ENCODE measurements at places on chromosomes 7 and 10.

DNA sequence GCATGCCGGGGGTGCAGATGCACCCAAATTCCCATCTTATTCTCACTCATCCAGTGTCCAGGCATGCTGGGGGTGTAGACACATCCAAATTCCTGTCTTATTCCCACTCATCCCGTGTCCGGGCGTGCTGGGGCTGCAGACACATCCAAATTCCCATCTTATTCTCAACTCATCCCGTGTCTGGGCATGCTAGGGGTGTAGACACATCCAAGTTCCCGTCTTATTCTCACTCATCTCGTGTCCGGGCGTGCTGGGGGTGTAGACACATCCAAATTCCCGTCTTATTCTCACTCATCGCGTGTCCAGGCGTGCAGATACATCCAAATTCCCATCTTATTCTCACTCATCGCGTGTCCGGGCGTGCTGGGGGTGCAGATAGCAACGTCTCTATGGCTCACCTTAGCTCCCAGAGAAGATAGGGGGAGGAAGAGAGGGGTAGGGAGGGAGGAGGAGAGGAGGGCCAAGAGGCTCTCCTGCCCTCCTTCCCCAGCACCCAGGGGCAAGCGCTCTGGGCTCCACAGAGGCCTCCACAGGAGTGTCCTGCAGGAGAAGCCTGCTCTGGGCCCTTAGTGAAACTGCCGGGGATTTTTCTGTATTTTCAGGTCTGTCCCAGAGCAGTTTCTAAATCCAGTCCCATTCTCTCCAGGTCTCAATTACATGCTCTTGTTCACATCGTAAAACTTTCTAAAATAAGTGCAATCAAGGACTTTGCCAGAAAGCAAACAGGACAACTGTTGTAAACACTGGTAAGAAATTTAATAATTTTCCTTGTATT is 210.8 kb downstream of the DIP2C start:
- no peak for DNase-seq

DNA sequence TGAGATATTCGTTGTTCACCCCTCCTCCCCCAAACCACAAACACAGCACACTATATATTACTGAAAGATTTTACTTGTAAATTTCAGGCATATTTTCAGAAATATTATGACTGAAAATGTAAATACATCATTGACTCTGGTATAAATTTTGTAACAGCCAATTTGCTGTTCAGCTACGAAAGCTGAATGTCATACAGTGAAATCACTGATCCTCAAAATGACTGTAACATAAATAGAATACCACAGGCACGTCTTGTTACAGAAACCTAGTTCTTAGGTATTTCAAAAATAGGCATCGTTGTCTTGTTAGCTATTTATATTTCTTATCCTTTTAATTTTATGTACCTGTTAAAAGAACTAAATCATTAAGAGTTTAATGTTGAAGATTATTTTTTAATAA is 15.1 kb downstream of the TRUB1 start:
- DNase-seq: no peak

DNA sequence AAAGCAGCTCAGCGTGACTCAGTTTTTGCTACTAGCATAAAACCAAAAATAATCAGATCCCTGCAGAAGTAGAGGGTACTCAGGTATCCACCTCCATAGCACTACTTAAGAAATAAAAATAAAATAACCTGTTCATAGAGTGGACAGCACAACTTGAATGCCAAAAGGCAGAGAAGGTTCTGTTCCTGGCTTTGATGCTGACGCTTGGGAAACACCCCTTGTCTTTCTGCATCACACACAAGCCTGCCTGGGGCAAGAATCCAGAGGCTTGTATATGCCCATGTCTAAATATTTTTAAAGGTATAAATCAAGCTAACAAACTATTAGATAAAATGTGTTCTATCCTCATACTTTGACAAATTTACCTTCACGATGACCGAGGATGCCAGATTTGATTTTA is 207.3 kb downstream of the KIAA1217 start:
- no peak for DNase-seq

GRCh38 chr10:12735843-12736462 is 265.6 kb downstream of the CCDC3 start:
- no peak for DNase-seq

DNA sequence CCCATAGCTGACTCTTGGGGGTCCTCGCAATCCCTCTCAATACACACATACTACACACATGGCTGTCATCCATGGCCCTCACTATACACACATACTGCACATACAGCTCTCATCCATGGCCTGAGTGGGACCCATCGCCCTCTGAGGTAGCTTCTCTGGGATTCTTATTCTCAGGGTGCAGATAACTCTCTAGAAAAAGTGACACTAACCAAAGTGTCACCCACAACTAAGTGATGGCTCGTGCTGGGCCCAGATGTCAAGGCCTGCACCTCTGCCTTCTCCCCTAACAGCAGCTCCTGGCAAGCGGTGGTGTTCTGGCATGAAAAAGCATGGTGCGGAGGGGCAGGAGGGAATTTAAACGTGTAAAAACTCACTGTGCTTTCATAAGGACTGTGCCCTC is 62.7 kb upstream of the ZPBP start:
- no peak for DNase-seq

DNA sequence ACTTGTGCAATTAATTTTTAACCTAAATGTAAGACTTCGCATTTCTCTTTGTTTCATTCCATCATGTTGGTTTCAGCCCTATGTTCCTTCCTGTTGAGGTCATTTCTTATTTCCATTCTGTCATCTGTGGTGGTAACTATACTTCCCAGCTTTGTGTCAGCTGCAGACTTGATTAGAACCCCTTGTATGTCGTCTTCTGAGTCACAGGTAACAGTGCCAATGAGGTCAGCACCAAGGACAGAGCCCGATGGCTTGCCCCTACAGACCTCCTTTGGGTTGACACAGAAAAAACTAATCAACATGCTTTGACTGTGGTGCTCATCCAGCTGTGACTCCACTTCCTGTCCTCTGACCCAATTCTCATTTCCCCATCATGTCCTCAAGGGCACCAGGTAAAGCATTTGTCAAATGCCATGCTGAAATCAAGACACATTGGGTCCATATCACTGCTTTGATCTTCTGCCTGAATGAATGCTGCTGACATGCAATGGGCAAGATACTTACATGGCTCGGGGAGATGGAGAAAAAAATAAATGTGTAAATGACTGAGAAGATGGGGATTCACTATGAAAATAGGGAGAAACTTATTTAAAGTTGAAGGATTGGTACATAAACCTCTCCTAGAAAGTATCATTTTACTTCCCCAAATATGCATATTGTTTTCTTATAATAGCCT is 25.6 kb upstream of the CRTAC1 start:
- DNase-seq: peak; percentile 71

- no peak for DNase-seq
These were observed 39.8 kb downstream of the THSD7A start for GRCh38 chr7:11792166-11792565.

DNA sequence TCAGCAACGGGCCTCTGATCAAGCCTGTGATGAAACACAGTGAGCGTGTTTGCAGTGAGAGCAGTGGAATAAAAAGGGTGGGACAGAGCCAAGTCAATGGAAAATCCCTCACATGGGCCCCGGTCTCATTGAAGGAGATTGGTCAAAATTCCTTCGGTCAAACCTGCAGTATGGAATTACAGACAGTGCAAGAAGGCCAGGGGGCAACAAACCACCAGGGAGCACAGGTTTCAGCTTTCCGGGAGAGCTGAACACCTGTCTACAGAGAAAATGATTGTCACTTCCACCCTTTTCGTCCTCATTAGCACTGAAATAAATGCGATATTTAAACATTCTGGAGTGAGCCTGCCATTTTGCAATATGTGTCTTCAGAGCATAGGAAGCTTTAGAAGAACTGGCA is 92.9 kb downstream of the GPR26 start:
- no peak for DNase-seq

DNA sequence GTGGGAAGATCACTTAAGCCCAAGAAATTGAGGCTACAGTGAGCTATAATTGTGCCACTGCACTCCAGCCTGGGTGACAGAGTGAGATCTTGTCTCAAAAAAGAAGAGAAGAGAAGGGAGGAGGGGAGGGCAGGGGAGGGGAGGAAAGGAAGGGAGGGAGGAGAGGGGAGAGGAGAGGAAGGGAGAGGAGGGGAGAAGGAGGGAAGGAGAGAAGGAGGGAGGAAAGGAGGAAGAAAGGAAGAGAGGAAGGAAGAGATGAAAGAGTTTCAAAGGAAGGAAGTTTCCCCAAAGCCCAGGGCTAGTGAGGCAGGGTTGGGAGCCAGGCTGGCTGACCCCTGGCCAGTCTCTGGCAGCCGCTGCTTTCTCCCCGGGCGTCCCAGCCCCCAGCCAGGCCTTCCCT is 32.6 kb downstream of the EPHB4 start:
- no peak for DNase-seq

DNA sequence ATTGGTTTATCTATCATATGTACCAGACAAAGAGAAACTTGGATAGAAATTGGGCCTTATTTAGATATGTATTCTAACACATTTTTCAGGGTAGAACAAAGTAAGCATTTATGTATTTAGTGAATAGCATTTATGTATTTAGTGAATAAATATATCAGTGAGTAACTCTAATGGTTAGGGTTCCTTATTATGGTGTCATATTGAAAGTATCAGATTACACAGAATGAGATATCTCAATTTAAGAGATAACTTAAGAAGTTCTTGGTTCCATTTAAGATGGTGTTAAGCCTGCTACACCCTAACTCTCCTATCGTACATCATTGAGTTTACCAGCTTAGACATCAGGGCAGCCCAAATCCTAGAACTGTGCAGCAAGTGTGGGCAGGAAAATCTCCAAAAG is 35.9 kb upstream of the DMTF1 start:
- DNase-seq: no peak

DNA sequence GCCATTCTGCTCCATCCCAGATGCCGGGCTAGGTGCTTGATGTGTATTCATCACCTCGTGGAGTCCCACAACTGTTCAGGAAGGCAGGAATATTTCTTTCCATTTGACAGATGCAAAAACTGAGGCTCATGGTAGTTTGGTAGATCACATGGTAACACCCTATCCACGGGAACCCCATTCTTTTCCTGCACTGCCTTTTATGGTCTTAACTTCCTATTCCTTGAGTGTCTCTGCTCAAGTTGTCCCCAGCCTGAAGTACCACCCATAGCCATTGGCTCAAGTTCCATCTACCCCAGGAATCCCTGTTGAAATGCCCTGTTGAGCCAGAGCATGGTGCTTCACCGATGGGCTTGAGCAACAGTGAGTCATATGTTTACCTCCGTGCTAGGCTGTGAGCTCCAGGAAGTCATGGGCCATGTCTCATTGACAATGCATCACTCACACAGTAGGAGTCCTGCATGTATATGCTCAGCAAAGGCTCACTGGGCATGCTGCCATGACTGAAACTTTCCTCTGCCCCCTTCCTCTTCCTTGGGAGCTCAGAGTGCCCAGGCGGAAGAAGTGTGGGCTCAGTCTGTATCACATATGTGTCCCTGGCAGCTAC is 71.7 kb upstream of the ADAM12 start:
- DNase-seq: no peak

DNA sequence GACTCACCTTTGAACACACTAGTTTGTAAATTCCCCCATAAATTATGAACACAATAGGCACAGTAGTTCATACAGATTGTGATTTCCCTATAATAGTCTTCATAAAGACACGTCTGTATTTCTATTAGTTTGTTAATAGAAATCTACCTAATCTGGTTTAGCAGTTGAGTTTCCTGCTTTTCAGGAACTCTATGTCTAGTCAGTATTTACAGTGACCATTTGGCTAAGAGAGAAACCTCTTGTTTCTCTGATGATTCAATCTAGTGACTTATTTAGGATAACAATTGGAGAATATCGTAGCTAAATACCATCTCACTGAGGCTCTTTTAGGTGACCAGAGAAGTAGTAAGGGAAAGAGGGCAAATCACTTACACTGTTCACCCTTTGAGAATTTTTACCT is 5.9 kb upstream of the HERPUD2 start:
- DNase-seq: no peak

DNA sequence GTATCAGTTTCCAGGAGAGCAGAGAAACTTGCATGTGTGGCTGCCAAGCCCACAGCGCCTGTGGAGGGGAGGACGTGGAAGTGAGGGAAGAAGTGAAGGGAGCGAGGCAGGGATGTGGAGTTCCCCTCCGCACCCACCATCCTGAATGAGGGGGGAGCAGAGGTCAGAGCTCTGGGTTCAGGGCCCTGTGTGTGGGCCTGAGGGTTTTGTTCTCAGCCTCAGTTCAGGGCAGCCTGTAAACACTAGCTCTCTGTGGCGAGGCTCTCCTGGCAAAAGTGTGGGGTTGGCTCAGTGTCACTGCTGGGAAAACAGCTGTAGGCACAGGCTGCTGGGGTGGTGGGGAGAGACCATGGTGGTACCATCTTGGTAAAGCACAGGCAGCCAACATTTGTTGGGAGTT is 108.4 kb downstream of the C10orf105 start:
- DNase-seq: no peak

DNA sequence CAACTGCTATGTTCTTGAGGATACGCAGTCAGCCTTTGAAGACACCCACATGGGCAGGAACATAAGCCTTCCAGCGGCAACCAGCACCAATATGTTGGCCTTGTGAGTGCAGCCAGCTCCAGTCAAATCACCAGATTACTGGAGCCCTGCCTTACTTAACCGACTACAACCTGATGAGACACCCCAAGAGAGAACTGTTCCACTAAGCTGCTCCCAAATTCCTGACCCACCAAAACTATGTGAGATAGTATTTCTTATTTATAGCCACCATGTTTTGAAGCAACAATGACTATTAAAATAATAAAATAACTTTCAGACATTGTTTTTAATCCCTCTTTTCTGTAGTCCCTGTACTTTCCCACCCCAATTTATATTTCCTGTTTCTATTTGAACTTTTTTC is 179.6 kb downstream of the ADK start:
- no peak for DNase-seq

DNA sequence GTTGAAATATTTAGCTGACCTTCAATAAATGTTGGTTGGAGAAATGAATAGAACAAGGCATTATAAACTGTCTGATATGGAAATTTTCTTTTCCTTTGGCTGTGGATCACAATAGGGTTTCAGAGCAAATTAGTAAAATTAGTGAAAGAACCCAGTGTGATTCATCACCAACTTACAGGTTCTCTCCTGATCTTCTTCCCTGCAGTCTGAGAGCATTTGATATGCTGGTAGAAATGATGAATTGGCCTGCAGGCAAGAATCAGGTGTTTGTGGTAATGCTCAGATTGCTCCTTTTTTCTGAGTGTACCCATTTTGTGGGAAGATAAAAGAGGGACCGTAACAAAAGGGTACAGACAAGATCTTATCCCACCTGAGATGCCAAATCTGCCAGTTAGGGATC is 51.9 kb downstream of the BTAF1 start:
- no peak for DNase-seq

- DNase-seq: no peak
These were observed 19.9 kb upstream of the SEC61G start for GRCh38 chr7:54778696-54779540.

DNA sequence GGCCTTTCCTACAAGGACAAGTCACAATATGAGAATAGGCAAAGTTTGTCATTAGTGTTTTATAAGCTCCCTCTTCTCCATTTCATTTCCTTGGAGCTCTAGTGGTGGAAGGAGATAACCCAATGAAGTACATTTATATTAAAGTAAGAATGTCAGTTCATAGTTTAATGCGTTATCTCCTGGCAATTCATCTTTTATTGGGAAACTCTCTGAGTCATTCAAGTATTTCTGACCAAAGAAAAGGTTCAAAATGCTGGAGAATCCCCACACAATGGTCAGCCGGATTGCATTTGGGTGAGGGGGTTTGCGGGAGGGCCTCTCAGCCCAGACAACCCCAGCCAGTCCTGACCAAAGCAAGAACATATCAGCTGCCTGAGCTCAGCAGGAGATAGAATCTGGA is 321.5 kb upstream of the NRP1 start:
- no peak for DNase-seq

GRCh38 chr7:910931-911431 is 34.6 kb downstream of the GET4 start:
- DNase-seq: no peak

Data from hematopoietic multipotent progenitor cell treated with erythropoietin and hydrocortisone succinate and interleukin-3 and kit ligand, for 6 days (in vitro differentiated cells).